ENCODE measurements at places on chromosomes 11 and 22.
A peak's percentile ranks its signal among the peaks of the same experiment; 100 is the strongest.

GRCh38 chr22:44459041-44459440 is 39.0 kb downstream of the RTL6 start:
- DNase-seq: no peak
- no peaks in the 10 kb centered on the region for H3K36me3 ChIP-seq
- H3K27me3 ChIP-seq: no peaks in the 10 kb centered on the region

DNA sequence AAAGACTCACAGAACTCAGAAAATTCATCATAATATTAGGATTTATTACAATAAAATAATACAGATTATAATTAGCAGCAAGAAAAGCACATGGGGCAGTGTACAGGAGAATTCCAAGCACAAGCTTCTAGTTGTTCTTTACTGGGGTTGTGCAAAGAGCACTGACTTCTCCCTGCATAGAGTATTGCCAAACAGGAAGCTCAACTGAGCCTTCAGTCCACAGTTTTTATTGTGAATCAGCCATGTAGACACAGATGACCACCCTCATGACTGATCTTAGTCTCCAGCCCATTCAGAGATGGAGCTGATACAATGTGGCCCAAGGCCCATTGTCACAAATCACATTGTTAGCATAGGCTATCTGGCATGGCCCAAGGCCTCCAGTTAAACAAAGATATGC is 798.9 kb downstream of the KCNA4 start:
- DNase-seq: peak; percentile 4
- no peaks in the 10 kb centered on the region for H3K36me3 ChIP-seq
- no peaks in the 10 kb centered on the region for H3K4me1 ChIP-seq
- H3K27ac ChIP-seq: no peak overlapping the region
- H3K4me3 ChIP-seq: no peak overlapping the region

DNA sequence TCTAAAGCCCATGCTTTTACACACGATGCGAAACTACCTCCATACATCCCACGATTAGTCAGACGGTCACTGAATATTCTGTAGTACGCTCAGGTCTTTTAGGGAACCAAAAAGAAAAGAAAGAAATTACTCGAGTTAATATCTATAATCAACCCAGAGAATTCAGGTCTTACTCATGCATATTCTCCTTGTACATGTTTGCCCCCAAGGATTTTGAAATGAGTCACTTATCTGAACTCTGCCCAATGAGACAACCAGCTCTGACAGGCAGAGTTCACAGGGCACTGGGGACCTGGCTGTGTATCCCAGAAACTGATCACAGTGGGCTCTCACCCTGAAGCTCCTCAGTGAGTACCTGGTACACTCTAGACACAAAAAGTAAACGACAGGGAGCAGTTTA is 29.2 kb downstream of the RASSF10 start:
- H3K4me1 ChIP-seq: peaks cover 5% of the 10 kb centered on the region
- DNase-seq: no peak
- H3K27me3 ChIP-seq: no peaks in the 10 kb centered on the region
- no peak overlapping the region for H3K4me3 ChIP-seq

GRCh38 chr22:35472488-35472887 is 68.1 kb upstream of the RASD2 start:
- no peaks in the 10 kb centered on the region for H3K36me3 ChIP-seq
- H3K4me3 ChIP-seq: no peak overlapping the region
- DNase-seq: no peak
- no peaks in the 10 kb centered on the region for H3K27me3 ChIP-seq
- H3K27ac ChIP-seq: no peak overlapping the region
- no peaks in the 10 kb centered on the region for H3K4me1 ChIP-seq

- no peaks in the 10 kb centered on the region for H3K36me3 ChIP-seq
- H3K4me3 ChIP-seq: no peak overlapping the region
- no peaks in the 10 kb centered on the region for H3K4me1 ChIP-seq
- H3K27me3 ChIP-seq: peaks cover 5% of the 10 kb centered on the region
Measured at GRCh38 chr11:119486691-119487259, 63.8 kb upstream of the THY1 start.

DNA sequence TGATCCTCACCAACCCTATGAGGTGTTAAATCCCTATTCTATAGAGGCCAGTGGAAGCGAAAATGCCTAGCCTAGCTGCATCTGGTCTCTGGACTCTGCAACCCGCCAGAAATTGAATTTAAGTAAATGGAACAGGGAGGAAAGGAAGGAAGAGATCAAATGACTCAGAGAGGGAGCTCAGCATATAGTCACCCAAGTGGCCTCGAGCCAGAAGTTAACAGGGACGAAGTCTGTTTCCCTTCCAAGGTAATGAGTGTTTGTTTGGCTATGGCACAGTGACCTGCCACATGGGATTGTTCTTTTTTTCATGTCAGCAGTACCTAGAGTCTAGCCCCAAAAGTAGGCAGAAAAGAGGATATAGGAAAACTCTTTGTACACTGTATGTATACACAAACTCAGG is 66.3 kb downstream of the PAK1 start:
- no peaks in the 10 kb centered on the region for H3K36me3 ChIP-seq
- H3K27ac ChIP-seq: no peak overlapping the region
- H3K4me1 ChIP-seq: peaks cover 3% of the 10 kb centered on the region
- H3K27me3 ChIP-seq: no peaks in the 10 kb centered on the region

DNA sequence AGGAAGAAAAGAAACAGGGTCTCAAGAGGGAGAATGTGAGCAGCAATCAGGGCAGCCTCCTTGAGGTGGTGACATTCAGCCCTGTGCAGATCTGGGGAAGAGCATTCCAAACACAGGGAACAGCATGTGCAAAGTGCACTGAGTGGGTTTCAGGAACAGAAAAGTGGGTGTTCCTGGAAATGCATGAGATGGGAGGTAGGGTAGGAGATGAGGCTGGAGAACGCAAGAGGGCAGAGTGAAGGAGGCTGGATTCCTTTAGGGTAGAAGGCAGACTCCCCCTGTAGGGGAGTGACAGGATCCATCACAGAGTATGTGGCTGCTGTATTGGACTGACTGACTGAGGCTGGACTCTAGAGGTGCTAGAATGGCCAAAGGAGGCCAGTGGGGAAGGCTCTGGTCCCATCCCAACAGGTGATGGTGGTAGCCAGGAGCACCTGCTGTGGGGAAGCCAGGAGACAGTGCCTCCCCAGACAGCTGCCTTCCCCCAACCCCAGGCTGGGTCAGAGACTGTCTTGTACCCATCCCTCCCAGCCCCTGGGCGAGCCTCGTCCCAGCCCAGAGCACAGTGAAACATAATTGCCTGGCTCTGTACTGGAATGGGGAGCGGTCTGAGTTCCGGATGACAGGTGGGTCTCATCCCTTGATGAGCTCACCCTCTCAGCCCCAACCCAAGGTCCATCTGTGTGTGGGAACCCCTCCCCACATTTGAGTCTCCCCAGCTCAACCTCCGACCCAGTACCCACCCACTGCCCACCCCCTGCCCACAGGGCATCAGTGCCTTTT is 419.4 kb downstream of the MN1 start:
- no peaks in the 10 kb centered on the region for H3K27me3 ChIP-seq
- no peak for DNase-seq
- no peak overlapping the region for H3K27ac ChIP-seq
- no peaks in the 10 kb centered on the region for H3K4me1 ChIP-seq
- no peak overlapping the region for H3K4me3 ChIP-seq
- H3K36me3 ChIP-seq: no peaks in the 10 kb centered on the region

DNA sequence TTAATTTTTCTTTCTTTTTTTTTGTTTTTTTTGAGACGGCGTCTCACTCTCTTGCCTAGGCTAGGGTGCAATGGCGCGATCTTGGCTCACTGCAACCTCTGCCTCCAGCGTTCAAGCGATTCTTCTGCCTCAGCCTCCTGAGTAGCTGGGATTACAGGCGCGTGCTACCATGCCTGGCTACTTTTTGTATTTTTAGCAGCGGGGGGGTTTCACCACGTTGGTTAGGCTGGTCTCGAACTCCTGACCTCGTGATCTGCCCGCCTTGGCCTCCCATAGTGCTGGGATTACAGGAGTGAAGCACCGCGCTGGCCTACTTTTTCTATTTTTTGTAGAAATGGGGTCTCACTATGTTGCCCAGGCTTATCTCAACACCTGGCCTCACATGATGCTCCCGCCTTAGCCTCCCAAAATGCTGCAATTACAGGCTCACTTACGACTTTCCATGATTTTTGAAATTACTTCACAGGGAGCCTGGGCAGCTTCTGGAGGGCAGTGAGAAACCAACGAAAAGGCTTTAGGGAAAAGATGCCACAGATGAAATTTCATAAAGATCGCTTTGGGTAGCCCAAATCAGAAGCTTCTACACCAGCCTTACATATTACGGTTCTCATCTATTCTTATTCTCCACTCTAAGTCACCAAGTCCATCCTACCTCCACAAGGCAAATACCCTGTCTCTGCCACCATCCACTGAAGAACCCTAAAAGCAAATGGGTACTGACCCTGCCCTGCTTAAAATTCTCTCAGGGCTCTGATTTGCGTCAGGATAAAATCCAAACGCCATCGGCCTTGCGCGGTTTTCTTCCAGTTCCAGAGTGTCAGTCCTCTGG is 866 bp upstream of the RRM1 start:
- DNase-seq: no peak
- H3K27me3 ChIP-seq: no peaks in the 10 kb centered on the region
- peak overlapping the region; percentile 64 for H3K4me3 ChIP-seq
- peak overlapping the region; percentile 97 for H3K27ac ChIP-seq
- peaks cover 9% of the 10 kb centered on the region for H3K4me1 ChIP-seq
- no peaks in the 10 kb centered on the region for H3K36me3 ChIP-seq

GRCh38 chr11:68168694-68169093 is 44.4 kb downstream of the KMT5B start:
- H3K36me3 ChIP-seq: peaks cover 20% of the 10 kb centered on the region
- peaks cover 14% of the 10 kb centered on the region for H3K4me1 ChIP-seq
- DNase-seq: no peak

- H3K36me3 ChIP-seq: no peaks in the 10 kb centered on the region
- H3K4me1 ChIP-seq: no peaks in the 10 kb centered on the region
- no peak for DNase-seq
- H3K27ac ChIP-seq: no peak overlapping the region
Measured at GRCh38 chr11:44575288-44575672, 9.8 kb downstream of the CD82 start.

DNA sequence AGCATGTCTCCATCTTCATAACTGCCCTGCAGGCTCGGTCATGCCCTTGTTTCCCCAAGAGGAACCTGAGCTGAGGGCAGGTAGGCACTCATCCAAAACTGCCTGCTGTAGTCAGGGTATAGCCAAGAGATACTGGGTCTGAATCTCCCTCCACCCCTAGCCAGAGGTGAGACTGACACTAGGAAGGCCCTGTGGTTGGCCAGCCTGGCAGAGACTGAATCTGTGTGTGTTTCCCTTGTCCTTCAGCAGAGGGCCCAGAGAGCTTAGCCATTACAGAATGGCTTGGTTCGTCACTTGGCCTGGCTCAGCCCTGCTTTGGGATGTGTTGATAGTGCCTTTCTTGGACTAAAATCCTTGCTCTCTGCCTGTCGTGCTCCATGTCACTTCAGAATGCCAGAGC is 79.3 kb upstream of the SUSD2 start:
- peaks cover 3% of the 10 kb centered on the region for H3K36me3 ChIP-seq
- no peaks in the 10 kb centered on the region for H3K4me1 ChIP-seq
- H3K27ac ChIP-seq: no peak overlapping the region
- no peak for DNase-seq
- no peak overlapping the region for H3K4me3 ChIP-seq
- no peaks in the 10 kb centered on the region for H3K27me3 ChIP-seq
